ENCODE measurements at places on chromosomes 4 and X.

GRCh38 chr4:5409972-5410618 is 298.3 kb downstream of the EVC2 start:
- H3K4me1 ChIP-seq: peaks cover 4% of the 10 kb centered on the region
- H3K36me3 ChIP-seq: no peaks in the 10 kb centered on the region
- no peaks in the 10 kb centered on the region for H3K27me3 ChIP-seq
- no peak overlapping the region for H3K4me3 ChIP-seq

GRCh38 chrX:662126-662525 is 31.5 kb downstream of the SHOX start:
- H3K27me3 ChIP-seq: no peaks in the 10 kb centered on the region
- H3K27ac ChIP-seq: no peak overlapping the region
- DNase-seq: no peak

DNA sequence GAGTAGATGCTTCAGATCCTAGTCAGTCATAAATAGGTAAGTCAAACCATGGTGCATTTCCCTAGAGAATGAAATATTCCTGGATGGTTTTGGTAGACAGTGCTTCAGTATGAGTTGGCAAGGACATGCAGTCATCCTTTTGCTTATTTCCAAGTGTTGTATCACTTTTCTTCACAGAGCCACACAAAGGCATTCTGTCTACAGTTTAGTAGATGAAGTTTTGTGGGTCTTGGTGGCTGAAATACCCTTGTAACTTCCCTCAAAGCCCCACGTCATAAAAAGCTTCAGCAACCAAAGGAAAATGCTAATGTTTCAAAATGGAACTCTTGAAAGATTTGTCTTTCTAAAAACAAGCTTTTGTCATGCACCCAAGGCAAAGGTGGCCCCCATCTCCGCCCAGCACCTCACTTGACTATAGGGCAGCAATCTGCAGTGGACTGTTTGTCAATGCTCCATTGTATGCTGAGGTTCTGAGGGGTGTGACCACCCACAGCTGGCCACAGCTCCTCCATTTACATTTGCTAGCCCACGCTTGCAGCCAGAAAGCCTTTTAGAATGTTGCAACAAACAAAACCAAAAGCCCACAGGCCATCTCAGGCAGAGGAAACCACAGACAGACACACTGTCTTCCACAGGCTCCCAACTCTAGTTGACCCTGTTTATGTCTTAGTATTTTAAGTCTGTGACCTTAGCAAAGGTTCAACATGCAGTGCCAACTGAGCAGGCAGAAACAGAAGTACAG is 87.1 kb upstream of the FAM9C start:
- peaks cover 10% of the 10 kb centered on the region for H3K4me1 ChIP-seq
- H3K27me3 ChIP-seq: no peaks in the 10 kb centered on the region
- H3K27ac ChIP-seq: no peak overlapping the region
- no peaks in the 10 kb centered on the region for H3K36me3 ChIP-seq
- DNase-seq: no peak
- no peak overlapping the region for H3K4me3 ChIP-seq

DNA sequence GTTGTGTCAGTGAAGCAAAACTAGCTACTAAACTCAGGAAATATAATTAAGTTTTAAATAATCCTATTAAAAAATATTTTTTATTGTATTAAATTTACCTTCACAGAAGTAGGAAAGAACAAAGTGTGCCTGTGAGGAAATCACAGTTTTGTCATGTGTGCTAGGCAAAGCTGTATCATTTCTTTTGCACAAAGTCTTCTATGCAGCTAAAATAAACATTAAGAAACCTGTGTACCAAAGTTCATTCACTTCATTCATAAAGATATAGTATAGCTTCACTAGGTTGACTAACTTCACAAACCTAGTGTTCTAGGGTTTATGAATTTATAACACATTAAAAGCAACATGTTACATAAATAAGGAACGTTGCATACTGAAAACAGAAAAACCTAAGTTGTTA is 131.0 kb downstream of the PDS5A start:
- H3K27me3 ChIP-seq: no peaks in the 10 kb centered on the region
- no peak overlapping the region for H3K27ac ChIP-seq
- H3K4me3 ChIP-seq: no peak overlapping the region

GRCh38 chrX:44202596-44202995 is 140.9 kb downstream of the EFHC2 start:
- no peaks in the 10 kb centered on the region for H3K4me1 ChIP-seq
- DNase-seq: no peak
- H3K4me3 ChIP-seq: no peak overlapping the region
- H3K36me3 ChIP-seq: no peaks in the 10 kb centered on the region
- no peak overlapping the region for H3K27ac ChIP-seq

GRCh38 chrX:69959712-69960111 is 90.0 kb downstream of the AWAT2 start:
- H3K4me1 ChIP-seq: no peaks in the 10 kb centered on the region
- no peak overlapping the region for H3K27ac ChIP-seq
- no peaks in the 10 kb centered on the region for H3K27me3 ChIP-seq
- no peak for DNase-seq

DNA sequence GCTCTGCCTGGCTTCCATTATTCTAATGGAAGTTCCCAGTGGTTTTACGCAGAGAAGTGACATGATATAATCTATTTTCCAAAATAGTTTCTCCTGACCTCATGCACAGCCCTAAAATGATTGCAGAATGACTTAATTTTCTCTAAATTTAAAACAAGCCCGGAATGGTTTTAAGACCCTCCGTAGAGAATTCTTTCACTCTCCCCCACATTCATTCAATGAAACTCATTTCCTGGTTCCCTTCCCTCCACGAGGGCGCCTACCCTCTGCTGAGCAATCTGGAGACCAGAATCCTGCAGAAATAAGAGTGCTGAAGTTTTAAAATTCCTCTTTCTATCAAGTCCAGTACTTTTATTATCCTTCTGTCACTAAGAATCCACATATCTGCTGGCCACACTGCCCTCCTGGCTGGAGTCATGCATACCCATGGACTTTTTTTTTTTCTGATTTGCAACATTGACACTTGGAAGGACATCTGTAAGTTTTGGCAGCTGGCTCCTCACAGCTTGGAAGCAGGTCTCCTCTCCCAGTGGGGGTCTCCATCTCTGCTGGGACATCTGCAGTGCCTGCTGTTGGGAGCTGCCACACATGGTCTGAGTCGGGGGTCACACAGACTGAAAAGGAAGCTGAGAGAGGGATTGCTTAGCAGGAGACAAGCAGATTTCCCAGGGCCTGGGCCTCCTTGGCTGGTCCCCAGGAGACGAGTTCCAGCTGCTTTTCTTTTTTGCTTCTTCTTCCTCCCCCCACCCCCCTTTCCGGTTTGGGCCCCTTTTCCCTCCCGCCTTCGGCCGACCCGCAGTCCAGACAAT is 86.1 kb downstream of the SOWAHB start:
- H3K27ac ChIP-seq: no peak overlapping the region
- no peak overlapping the region for H3K4me3 ChIP-seq
- no peaks in the 10 kb centered on the region for H3K36me3 ChIP-seq
- DNase-seq: no peak

DNA sequence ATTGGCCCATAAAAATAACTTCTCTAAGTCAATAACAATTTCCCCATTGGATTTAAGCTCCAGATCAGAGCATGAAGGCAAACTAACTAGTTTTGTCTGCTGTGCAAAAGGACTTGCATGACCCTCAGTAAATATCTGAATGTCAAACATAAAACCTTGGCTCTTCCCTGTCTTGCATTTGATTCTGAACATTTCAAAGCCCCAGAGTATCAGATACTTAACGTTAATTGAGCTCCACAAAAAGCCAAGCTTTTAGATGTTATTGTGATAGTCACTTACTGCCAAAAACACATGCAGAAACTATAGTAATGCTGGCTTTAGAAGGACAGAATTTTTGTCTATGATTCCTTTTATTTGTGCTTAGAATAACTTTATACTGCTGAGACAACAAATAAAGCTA is 664.2 kb downstream of the ADGRL3 start:
- H3K4me3 ChIP-seq: no peak overlapping the region
- H3K27ac ChIP-seq: no peak overlapping the region
- no peaks in the 10 kb centered on the region for H3K36me3 ChIP-seq
- H3K27me3 ChIP-seq: no peaks in the 10 kb centered on the region
- H3K4me1 ChIP-seq: no peaks in the 10 kb centered on the region

DNA sequence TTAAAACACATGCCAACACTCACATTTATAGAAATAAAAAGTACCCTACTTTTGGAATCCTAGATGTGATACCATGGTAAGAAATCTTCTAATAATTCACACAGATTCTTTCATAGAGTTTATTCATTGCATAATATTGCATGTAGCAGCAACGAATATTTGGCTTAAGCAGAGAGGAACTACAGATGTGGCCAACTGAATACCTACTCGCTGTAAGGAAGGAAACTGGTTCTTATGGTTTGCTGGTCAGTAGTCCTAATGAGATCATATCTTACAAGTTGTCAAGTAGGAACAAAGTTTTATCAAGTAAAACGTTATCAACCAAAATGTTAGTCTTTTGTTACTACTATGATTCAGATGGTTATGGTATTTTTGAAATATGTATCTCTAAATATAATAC is 996.1 kb downstream of the PDHA2 start:
- DNase-seq: no peak
- no peaks in the 10 kb centered on the region for H3K36me3 ChIP-seq
- no peaks in the 10 kb centered on the region for H3K4me1 ChIP-seq
- no peak overlapping the region for H3K4me3 ChIP-seq
- H3K27me3 ChIP-seq: no peaks in the 10 kb centered on the region
- H3K27ac ChIP-seq: no peak overlapping the region

GRCh38 chrX:47283015-47283771 is 50.4 kb downstream of the USP11 start:
- no peak overlapping the region for H3K27ac ChIP-seq
- no peak for DNase-seq
- H3K36me3 ChIP-seq: no peaks in the 10 kb centered on the region
- H3K27me3 ChIP-seq: no peaks in the 10 kb centered on the region
- H3K4me1 ChIP-seq: no peaks in the 10 kb centered on the region
- H3K4me3 ChIP-seq: no peak overlapping the region

GRCh38 chrX:100643956-100644860 is at the start of gene SRPX2:
Gene SRPX2 (plus strand): TSS chrX:100644199. CDS start chrX:100646323, 2,124 bp downstream.
- DNase-seq: no peak
- peaks cover 17% of the 10 kb centered on the region for H3K4me1 ChIP-seq
- no peak within 1 kb of the TSS for H3K4me3 ChIP-seq
- H3K36me3 ChIP-seq: no peaks in the 10 kb centered on the region

DNA sequence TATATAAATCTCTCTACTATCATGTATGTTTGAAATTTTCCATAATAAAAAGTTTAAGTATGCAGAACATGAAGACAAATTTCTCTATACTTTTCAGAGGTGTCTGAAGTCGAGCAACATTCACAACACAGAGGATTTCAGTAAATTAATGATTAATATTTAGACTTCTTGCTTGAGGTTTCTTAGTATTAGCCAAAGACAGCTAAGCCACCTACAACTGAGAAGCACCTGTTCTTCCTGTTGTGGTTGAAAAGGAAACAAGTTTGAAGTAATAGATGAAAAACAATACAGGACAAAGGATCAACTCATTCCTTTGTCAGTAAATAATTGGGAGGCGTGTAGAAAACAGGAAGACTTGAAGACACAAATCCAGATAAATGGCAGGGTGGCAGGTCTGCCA is 21.1 kb downstream of the SCML1 start:
- no peak overlapping the region for H3K27ac ChIP-seq
- H3K27me3 ChIP-seq: no peaks in the 10 kb centered on the region
- no peak overlapping the region for H3K4me3 ChIP-seq
- no peaks in the 10 kb centered on the region for H3K36me3 ChIP-seq
- DNase-seq: no peak
- no peaks in the 10 kb centered on the region for H3K4me1 ChIP-seq

DNA sequence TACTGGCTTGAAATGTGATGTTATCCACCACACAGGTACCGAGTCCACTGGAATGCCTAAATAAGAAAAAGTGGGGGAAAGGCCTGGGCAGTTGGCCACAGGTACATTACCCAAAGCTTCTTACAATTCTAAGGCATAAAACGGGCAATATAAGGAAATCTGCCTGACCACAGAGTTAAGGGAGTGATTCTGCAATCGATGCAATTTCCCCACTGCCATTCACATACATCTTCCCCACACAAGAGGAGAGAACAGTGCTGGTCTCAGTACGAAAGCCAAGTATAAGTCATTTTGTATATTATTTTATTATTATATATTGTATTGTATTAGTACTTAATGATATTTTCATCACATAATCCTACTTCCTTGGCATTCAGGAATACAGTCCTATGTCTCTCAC is 30.6 kb downstream of the RFC1 start:
- no peaks in the 10 kb centered on the region for H3K36me3 ChIP-seq
- peaks cover 3% of the 10 kb centered on the region for H3K4me1 ChIP-seq
- no peak overlapping the region for H3K27ac ChIP-seq

DNA sequence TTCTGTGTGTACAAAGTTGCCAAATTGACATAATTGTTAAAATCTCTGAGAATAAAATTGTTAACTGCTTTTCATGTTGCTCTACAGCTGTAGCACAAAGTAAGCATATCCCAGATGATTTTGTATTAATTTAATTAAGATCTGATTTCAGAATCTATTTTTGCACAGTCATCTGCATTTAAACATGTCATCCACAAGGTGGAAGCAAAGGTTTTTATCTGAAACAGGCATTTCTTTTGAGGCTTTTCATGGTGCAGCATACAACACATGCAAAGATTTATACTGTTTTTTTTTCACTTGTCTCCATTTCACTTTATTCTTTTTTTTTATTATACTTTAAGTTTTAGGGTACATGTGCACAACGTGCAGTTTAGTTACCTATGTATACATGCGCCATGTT is 51.2 kb downstream of the GC start:
- no peaks in the 10 kb centered on the region for H3K27me3 ChIP-seq
- no peak overlapping the region for H3K27ac ChIP-seq
- DNase-seq: no peak
- no peak overlapping the region for H3K4me3 ChIP-seq
